ENCODE measurements at places on chromosomes 7 and 10.

- no peak for DNase-seq
Observed at GRCh38 chr10:58888957-58889356, 287.5 kb upstream of the PHYHIPL start.

DNA sequence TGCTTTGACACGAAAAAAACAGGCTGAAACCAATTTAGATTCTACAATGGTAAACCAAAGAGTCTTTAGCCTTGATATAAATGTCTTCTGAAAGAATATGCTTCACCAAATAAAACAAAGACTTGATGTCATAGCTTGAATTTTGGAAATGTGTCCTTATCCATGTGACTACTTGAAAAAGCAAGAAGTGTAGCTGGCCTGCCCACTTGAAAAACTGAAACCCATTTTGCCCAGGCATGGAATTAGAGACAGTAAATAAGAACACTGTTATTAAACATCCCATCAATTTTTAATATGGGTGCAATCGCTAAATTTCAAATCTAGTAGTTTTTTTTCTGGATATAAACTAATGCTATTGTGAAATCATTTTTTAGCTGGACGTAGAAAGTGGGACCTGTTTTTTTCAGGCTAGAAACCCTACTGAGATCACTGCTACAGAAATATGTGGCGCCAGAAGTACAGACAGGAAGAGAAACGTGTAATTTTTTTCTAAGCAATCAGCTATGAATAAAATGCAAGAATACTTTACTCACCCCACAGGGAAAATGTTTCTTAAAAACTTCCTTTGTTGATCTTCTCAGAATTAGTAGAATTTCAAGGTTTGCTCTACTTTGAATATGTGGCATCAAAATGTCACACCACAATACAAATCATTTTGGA lies 56.7 kb downstream of the PIP4K2A start:
- DNase-seq, result no peak

DNA sequence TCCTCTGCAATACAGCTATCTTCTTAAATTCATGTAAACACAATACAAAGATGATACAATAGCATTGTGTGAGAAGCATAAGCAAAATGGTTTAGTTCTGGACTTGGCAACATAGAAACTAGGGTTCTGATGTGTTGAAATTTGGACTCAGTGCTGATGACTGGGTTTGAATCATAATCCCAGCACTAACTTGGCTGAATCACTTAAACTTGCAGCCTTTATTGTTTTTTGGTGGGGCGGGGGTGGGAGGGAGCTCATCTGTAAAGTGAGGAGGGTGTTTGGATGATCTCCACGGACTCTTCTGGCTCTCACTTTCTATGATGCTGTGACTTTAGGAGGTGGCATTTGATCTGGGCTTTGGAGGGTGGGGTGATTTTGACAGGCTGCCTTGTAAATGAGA lies 158.2 kb downstream of the WNT2 start:
- no peak for DNase-seq

- no peak for DNase-seq
Observed at GRCh38 chr10:33723181-33723580, 388.7 kb upstream of the NRP1 start.

GRCh38 chr7:77504951-77505350 lies 32.1 kb upstream of the PTPN12 start:
- DNase-seq, result no peak

GRCh38 chr10:19930936-19931893 lies 115.0 kb downstream of the PLXDC2 start:
- DNase-seq, result peak; percentile 32

- no peak for DNase-seq
Observed at GRCh38 chr7:47572939-47573757, 8.8 kb downstream of the TNS3 start.

- DNase-seq, result no peak
Observed at GRCh38 chr7:44145479-44145968, 4.4 kb upstream of the MYL7 start.

- DNase-seq, result no peak
Observed at GRCh38 chr10:95303535-95303934, 12.7 kb upstream of the PDLIM1 start.

GRCh38 chr7:13174991-13175390 lies 487.6 kb downstream of the ARL4A start:
- DNase-seq, result no peak

GRCh38 chr10:117804470-117805011 lies 242.2 kb downstream of the RAB11FIP2 start:
- DNase-seq, result no peak

DNA sequence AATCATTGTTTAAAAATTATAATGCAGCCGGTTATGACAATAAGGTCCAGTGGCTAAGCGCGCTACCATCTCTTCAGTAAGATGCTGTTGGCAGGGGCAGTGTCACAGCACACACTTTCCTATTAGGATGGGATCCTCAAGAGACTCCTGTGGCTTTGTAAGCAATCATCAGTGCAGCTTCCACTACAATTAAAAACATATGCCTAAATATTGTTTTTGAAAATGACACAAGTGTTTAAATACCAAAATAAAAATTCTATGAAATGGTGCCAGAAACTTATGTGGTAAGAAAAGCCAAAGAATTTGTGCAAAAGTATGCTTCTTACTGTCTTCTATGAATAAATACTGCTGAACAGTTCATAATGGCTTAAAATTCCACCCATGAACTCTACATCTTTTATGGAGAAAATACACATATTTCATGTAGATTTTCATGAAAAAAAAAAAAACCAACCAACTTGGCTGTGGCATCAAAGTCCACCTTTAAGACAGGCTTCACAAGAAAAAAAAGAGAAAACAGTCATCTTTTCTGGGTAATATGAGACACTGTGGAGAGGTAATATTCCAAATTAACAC lies 132.8 kb downstream of the SEMA3C start:
- DNase-seq, result no peak

GRCh38 chr10:7297094-7297493 lies 113.7 kb downstream of the SFMBT2 start:
- DNase-seq, result no peak

- no peak for DNase-seq
Observed at GRCh38 chr7:118289476-118289875, 65.0 kb downstream of the ANKRD7 start.

DNA sequence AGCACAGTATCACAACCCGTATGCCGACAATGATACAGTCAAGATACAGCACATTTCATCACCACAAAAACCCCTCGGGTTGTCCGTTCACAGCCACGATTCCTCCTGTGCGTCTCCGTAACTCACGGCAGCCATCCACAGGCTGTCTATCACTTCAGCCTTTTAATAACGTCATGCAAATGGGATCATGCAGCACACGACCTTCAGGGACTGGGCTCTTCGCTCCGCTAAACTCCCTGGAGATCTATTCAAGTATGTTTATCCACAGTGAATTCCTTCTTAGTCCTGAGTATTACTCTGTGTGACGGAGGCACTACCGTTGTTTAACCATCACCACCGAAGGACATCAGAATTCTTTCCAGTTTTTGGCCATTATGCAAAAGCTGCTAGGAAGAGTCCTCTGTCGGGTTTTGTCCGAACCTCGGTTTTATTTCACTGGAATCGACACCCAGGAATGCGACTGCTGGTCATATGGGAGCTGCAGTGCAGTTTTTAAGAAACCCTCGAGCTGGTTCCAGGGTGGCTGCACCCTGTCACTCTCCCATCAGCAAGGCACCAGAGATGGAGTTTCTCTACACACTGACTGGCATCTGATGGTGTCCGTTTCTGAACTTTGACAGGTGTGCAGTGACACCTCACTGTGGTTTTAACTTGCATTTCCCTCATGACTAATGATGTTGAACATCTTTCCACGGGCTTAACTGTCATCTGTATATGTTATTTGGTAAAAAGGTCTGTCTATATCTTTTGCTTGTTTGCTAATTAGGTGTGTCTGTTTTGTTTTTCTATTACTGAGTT lies 193.6 kb downstream of the MAD1L1 start:
- no peak for DNase-seq

DNA sequence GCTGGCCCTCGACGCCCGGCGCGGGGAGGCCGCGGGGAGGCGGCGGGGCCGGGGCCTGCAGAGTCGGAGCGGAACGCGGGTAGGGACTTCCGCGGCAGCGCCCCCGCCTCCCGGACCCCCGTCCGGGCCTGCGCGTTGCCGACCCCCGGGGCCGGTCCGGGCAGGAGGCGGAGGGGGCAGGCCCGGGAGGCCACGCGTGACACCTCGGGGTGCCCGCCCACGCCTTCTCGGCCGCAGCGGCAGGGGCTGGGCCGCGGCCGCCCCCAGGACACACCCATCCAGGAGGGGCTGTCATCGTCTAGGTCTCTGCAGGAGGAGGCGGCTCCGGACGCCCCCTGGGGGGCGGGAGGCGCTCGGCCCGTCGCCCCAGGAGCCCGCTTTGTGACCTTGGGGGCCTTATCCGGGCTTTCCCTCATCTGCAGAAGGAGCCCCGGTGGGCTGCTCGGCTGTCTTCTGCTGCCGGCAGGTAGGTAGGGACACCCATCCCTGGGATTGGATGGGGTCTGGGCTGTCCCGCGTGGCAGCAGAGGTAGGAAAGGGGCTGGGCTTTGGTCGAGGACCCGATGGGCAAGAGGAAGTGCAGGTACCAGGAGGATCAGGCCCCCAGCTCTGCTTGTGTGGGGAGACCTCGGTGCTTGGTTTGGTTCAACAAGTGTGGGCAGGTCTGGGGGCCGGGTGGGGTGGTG lies 569 bp downstream of the ZNF316 start:
- no peak for DNase-seq

- no peak for DNase-seq
Observed at GRCh38 chr10:116109881-116110280, 163.1 kb downstream of the GFRA1 start.

DNA sequence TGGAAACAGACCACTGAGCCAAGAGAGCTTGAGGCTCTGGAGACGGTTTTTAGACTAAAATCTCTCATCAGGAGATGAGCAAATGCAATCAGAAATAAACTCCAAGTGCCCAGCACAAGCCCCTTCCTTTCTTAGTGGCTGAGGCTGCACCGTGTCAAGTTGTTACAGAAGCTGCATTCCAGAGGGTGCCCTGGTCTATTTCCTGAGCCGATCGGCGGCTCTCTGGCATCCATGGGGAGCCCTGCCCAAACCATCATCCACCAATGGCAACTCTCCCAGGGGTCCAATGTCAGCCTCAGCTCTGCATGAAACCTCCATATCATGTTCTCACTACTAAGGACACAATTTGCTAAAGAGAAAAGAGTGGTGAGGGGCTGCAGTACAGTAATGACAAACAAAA lies 89.6 kb downstream of the SVIL start:
- no peak for DNase-seq

DNA sequence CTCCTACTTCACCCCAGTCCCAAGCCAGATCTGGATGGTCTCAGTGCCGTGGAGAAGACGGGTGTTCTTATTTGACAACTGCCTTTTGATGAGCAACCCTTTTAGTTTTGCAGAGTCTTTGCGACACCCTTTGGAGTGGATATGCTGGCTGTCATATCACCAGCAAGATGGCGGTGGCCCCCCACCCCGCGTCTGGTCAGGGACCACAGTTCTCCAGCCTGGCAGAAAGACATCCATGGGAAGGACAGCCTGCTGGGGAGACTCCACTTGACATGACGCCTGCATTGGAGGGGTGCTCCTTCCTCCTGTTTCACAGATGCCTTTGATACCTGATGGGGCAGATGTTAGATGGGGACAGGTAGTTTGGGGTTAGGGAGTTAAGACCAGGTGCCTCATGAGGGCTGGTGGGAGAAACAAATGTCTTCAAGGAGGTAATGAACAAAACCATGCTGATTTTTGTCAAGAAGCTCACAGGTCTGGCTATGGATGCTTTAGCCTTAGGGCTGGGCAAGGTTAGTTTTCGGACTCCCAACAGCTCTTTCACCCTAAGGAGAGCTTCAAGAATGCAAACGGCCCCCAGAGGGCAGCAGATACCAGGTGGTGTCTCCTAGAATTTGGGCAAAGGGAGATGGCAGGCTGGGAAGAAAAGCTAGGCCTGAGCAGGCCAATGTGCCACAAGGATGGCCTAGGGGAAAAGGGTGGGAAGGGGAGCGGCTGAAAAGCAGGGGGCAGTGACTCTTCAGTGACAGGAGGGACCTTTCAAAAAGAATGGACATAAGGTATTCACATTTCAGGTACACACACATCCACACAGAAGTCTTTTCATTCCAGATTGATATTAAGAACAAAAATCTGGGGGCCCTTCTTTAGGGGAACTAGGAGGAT lies 95.2 kb downstream of the CLEC2L start:
- DNase-seq, result no peak

- no peak for DNase-seq
Observed at GRCh38 chr10:29189256-29189655, 99.6 kb upstream of the LYZL1 start.

GRCh38 chr10:112383325-112383724 lies 9.4 kb downstream of the ACSL5 start:
- no peak for DNase-seq

DNA sequence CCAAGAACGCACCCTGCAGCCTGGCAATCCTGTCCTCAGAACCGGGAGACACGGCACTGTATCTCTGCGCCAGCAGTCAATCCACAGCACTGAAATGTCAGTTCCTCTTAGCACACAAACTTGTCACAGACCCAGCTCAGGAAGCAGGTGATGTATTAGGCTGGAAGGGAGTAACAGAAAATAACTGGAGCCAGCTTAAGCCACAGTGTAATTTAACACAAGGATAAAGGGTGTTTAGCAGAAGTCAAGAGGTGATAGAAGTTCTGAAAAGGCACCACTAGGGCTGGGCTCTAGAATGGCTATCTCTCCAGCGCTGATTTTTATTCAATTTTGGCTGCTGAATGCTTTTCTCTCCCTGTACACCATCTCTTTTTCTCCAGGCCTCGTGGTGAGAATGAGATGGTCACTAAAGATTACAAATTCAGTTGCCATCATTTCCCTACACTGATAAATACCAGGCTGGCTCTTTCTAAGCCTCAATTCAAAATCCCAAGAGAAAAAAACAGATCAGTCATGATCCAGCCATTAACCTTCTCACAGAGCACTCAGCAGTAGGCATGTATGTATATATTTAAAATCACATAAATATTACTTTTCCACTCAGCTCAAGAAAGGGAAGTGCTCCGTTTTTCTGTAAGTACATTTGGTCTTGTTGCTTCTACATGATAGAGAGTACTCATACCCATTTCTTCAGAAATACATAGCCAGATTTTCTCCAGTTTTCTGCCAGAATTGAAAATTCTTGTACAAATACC lies 102.7 kb upstream of the PRSS1 start:
- DNase-seq, result no peak
